CD4-positive, alpha-beta T cell treated with Interleukin-21 for 1 hour (primary cell): ENCODE measurements at places on chromosomes 11 and 22.

DNA sequence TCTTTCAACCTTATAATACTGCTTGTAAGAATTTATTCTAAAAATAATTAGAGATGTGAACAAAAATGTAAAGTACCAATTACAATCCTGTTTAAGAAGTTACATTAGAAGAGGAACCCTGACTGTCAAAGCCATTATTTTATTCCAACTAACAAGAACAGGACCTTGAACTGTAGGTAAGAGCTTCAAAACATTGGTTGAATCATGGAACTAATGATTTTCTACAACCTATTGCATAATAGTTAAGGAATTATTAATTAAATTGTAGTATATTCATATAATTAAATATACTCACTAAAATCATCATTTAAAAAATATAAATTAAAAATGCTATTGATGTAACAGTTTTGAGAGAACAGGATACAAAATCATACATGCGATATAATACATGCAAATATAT is 649.4 kb upstream of the KIRREL3 start:
- no peak for DNase-seq

DNA sequence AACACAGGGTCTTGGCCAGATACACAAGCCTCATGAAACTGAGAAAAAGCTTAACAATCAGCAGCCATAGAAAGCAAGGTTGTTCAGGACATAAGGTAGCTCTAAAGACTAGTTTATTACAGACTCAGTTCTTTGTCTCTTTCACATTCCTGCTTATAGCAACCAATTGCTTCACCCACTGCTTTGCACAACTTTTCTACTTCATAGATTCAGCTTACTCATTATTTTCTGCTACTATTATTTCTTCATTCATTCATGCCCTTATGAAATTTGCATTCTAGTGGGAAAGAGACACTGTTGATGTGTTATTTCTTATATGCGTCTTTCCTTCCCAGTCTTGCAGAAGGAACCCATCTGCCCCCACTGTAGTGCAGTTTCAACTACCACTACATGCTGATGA is 4.7 kb downstream of the CCDC34 start:
- DNase-seq = no peak

- no peak for DNase-seq
These were observed 1402.6 kb downstream of the FAM181B start for GRCh38 chr11:81331088-81331487.

- DNase-seq = no peak
These were observed 31.6 kb downstream of the CTTN start for GRCh38 chr11:70429724-70430521.

DNA sequence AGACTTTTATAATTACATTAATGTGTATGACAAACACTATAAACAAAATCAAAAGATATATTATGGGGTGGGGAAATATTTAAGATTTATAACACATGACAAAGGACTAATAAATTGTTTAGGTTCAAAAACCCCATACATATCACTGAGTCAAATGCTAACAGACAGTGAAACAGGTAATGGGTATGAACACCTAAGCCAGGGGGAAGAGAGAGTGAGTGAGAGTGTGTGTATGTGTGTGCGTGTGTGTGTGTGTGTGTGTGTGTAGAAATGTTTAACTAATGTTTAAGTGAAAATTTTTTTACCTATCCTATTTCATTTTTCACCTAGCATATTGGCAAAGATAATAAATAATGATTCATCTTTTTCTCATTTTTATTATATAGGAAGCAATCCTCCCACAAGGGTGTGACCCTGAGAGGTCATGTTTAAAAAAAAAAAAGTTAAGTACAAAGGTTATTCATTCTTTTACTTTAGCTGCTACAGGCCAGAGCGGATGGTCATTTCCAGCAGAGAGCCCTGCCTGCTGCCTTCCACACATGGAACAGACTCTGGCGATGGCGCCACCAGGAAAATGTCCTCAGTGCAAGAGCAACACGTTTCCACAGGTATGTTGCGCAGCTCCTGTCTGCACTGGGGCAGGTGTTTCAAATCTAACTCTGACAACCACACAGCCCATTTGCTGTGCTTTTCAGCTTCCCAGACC is 72.9 kb downstream of the PISD start:
- no peak for DNase-seq

DNA sequence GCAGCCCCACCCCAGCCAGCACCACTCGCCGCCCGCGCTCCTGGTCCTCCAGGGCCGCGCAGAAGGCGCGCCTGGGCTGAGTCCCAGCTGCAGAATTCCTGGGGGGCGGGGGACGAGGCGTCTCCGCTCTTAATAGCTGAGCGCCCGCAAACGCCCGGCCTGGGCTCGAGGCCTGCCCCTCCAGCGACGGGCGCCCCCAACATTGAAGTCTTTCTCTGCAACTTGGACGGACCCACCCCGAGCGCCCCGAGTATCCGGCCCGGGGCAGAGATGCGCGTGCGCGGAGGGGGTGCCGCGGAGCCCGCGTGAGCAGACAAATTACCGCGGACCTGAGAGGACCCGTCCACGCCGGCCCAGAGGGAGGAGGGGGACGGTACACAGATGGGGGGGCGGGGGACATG is 6.7 kb upstream of the SYT7 start:
- peak; percentile 37 for DNase-seq

DNA sequence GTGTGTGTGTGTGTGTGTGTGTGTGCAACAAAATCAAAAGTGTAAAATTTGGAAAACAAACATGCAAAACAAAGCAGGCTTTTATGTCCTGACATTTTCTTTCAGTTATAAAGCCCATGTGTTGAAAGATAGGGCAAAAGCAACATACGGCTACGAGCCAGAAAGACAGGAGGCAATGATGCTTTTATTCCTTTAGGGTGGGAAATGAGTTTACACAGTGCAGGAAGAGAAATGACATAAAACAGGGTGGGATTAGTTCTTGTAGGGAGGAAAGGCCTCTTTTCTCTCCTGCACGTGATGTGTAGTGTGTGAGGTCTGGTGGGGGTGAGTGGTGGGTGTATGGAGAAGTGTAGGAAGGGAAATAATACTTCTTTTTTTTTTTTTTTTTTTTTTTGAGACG is 29.4 kb downstream of the IL18 start:
- no peak for DNase-seq

DNA sequence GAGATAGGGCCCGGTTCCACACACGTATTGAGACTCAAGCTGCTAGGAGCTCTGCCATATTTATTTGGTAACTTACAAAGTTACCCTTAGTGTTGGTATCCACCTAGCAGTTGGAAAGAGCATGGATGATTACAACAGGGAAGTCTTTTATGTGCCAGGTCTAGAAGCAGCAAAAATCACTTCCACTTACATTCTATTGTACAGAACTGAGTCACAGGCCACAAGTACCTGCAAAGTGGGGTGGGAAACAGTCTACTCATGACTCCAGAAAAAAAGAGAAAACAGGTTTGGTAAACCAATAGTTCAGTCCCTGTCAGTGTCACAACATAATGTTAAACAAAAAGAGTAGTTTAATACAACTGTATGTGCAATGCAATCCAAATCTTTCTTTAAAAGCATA is 279.6 kb upstream of the PITPNB start:
- DNase-seq = no peak

DNA sequence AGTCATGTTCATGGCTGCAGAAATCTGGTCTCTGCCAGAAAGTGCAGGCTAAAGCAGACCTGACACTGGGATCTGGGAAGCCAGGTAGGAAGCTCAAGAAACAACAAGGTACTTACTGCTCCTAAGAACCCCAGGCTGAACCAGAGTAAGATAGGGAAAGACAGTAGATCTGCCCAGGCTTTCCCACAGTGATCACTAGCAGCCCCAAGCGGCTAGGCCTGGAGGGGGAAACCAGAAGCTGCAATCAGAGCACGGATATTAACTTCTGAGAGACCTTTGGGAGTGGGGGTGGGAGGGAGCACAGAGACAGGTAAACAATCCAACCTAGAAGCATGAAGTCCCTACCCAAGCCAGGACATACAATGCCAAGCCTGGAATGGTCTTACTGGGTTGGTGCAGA is 135.2 kb upstream of the C11orf58 start:
- DNase-seq = no peak

DNA sequence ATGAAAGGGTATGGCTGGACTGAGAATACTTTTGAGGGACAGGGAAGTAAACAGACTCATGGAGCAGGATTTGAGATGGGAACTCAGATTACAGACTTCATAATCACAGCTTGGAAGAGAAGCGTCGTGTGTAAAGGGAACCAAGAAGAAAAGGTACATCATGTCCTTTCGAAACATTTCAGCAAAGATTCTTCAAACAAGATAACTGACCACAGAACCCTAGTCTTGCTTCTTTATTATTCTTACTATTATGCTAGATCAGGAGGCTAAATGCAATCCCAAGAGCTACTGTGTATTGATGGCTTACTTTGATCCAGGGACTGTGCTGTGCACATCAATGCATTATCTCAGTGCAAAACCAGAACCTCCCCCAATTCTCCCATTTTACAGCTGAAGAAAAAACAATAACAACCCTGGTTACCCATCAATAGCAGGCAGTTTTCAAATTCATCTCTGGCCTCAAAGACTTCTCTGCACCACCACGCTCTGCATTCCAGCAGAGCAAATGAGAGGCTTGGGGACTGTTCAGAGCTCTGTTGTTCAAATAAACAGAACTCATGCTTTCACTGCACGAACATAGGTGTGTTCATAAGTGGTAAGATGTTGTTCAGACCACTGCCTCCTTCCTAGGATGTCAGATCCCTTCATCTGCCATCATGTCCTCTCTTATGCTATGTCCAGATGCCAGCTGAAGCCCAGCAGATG is 104.8 kb upstream of the NAV2 start:
- no peak for DNase-seq

DNA sequence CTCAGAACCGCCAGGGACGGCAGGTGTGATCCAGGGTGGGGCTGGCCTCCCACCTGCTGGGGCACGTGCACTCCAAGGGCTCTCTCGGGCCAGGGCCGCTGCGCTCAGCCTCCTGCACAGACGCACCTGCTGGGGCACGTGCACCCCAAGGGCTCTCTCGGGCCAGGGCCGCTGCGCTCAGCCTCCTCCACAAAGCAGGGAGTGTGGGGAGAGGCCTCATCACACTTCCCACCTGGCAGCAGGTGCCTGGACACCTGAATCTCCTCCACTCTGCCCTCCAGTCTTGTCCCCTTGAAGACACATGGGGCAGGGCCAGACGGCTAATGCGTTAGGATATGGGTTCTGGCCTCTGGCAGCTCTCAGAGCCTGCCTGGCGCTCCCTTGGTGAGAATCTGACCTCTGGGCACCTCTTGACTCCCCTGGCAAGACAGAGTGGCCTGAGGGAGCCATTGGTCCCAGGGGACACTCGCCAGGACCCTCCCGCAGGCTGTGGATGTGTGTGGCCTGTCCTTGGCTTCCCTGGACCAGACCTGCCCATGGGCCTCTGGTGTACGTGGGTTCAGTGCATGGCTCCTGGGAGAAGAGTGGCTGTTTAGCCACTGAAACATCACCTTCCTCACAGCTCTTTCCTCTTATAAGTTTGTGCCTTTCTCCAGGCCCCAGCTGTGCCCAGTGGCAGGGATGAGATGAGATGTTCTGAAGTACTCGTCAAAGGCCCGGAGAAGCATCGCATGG is 73.5 kb downstream of the BRD1 start:
- DNase-seq = no peak

DNA sequence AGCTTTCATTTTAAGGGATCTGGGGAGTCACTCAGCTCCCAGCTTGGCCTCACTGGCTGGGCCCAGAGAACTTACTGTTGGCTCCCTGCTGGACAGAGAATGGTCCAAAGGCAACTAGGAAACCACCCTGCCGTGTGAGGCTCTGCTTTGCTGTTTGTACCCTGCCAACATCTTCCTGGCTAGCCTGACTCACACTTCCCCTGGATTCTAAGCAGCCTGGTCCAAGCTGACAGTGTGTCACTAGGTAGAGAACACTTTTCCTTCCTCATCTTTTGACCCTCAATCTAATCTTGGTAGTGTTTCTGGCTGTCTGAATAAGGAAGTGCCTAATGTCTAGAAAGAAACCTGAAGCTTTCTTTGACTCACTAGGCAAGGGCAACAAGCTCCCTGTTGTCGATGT is 76.7 kb downstream of the FAR1 start:
- DNase-seq = no peak

GRCh38 chr11:18669711-18670110 is 28.9 kb upstream of the TMEM86A start:
- DNase-seq = no peak

GRCh38 chr11:84566671-84567070 is 1060.5 kb downstream of the DLG2 start:
- DNase-seq = no peak

- no peak for DNase-seq
These were observed 35.9 kb upstream of the HORMAD2 start for GRCh38 chr22:30044369-30044768.

DNA sequence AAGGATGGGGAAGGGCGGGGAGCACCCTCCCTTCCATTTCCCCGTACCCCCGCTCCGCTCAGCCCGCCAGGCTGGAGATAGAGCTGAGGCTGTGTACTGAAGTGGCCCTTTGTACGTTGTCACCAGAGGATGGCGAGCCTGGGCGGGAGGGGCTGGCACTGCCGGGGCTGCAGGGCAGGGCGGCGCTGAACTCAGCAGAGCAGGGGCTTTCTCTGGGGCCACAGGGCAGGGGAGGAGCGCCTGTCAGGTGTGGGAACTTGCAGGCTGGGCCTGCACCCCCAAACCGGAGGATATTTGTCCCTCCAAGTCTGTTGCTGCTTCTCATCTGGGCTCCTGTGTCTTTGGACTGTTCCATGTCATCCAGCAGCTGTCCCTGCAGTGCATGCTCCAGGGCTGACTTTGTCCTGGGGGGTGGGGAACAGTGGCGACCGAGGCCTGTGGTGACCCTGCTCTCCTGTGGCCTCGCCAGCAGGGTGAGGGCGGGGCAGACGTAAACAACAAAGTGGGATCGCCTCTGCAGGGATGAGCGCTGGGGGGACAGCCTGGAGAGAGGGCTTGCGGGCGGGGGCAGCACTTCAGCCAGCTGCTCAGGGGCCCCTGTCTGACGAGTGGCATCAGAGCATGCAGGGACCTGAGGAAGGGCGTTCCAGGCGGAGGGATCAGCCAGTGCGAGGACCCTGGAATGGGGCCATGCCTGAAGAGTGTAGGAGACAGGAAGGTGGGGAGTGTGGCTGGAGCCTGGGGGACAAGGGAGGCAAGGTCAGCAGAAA is 13.1 kb downstream of the MGAT3 start:
- no peak for DNase-seq

GRCh38 chr11:76567261-76567660 is 103.3 kb downstream of the LRRC32 start:
- no peak for DNase-seq

GRCh38 chr22:45612940-45613339 is 58.7 kb upstream of the ATXN10 start:
- no peak for DNase-seq
